ENCODE measurements at places on chromosomes 4 and X. TPM values are rescaled to one million over a fixed set of nuclear protein-coding genes. Genes with fewer than 3 reads are reported as not detected.

The TMPRSS11E gene
- total RNA-seq, result 2.3 TPM

The EXOC1L gene
- total RNA-seq, result not detected

The TMPRSS11B gene
- not detected for total RNA-seq

The NAP1L3 gene
- total RNA-seq, result 89.6 TPM

The WWC2 gene
- total RNA-seq, result 99.3 TPM

The ADH1B gene
- total RNA-seq, result not detected

The KLB gene
- total RNA-seq, result 0.07 TPM

The GRIA3 gene
- 2.4 TPM for total RNA-seq

The PDGFRA gene
- 6.8 TPM for total RNA-seq

The CFAP299 gene
- not detected for total RNA-seq

The MTM1 gene
- total RNA-seq, result 4.8 TPM

The NR3C2 gene
- total RNA-seq, result 0.86 TPM

The SRPK3 gene
- total RNA-seq, result not detected

The PPEF2 gene
- total RNA-seq, result not detected

The OPRPN gene
- total RNA-seq, result not detected

The GPR119 gene
- not detected for total RNA-seq

The NUP62CL gene
- total RNA-seq, result 4.3 TPM

The P2RY8 gene
- not detected for total RNA-seq

The SSX2B gene
- total RNA-seq, result not detected

The BLTP1 gene
- total RNA-seq, result 27.4 TPM

The HSD17B11 gene
- total RNA-seq, result 8.8 TPM

The MYOZ2 gene
- not detected for total RNA-seq

The CENPU gene
- 112 TPM for total RNA-seq

The FABP2 gene
- not detected for total RNA-seq

The GAGE10 gene
- total RNA-seq, result not detected

The AKAP14 gene
- total RNA-seq, result not detected

The FAM90A26 gene
- total RNA-seq, result not detected

The OTC gene
- total RNA-seq, result not detected

The PAGE2B gene
- not detected for total RNA-seq

The TACR3 gene
- total RNA-seq, result 0.53 TPM

The NUP54 gene
- 128 TPM for total RNA-seq

The MAGEE2 gene
- total RNA-seq, result not detected

The BEX1 gene
- total RNA-seq, result 51.7 TPM

The YY2 gene
- 1.8 TPM for total RNA-seq

The NMU gene
- total RNA-seq, result 12.9 TPM

The FRG2 gene
- not detected for total RNA-seq

The EVC2 gene
- 7.1 TPM for total RNA-seq

The SORBS2 gene
- total RNA-seq, result 8.8 TPM

The ENPP6 gene
- not detected for total RNA-seq

The SLC49A3 gene
- 6.9 TPM for total RNA-seq

The CSAG2 gene
- total RNA-seq, result not detected

The PNMA5 gene
- total RNA-seq, result not detected

The SSX1 gene
- not detected for total RNA-seq

The ADH7 gene
- total RNA-seq, result not detected

The SULT1E1 gene
- not detected for total RNA-seq

The AIFM1 gene
- total RNA-seq, result 43.7 TPM

The GABRA4 gene
- total RNA-seq, result not detected

The IGFBP7 gene
- 0.42 TPM for total RNA-seq

The SHROOM2 gene
- 15.3 TPM for total RNA-seq

The BRS3 gene
- not detected for total RNA-seq

The SERTM2 gene
- 0.22 TPM for total RNA-seq

The HTR2C gene
- 1.3 TPM for total RNA-seq

The ADGRG4 gene
- total RNA-seq, result not detected

The CT45A5 gene
- not detected for total RNA-seq

The CXorf51A gene
- not detected for total RNA-seq

The TCEAL7 gene
- 2.7 TPM for total RNA-seq

The CT45A2 gene
- not detected for total RNA-seq

The KLHL4 gene
- total RNA-seq, result 22.4 TPM

The GASK1B gene
- not detected for total RNA-seq
